ENCODE measurements at places on chromosomes 6 and 20. TPM values are rescaled to one million over a fixed set of nuclear protein-coding genes. Genes with fewer than 3 reads are reported as not detected.

DNA sequence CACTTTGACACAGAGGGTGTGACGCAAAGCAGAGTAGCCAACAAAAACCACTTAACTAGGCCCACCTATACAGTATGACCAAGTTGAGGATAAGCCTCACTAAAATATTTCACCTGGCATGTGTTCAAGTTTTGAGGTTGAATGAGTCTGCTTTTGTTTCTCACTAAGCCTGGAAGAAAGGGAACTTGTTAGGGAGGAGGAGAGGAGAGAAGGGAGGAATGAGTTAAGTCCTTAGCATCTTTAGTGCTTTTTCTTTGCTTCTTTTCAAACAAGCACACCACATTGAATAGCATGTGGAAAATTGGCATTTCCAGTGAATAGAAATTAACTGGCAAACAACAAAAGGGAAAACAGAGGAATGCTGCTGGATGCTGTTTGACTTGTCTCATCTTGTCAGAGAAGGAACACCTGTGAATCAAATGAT lies 461.9 kb downstream of the GJA1 start:
- no peak for DNase-seq

DNA sequence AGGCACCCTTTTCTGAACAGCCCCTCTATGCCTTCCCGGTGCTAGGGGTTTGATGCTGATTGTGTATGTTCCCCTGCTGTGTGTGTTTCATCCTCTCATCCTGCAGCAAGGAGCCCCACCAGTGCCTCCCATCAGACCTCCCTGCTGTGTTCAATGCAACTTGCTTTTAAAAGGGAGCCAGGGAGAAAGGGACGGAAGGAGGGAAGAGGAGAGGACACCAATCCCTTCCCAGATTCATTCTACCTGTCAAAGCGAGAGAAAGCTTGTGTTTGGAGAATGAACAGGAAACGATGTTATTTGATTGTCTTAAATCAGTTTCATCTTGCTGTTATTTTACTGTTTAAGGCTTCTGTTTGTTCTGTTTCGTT lies 259.2 kb downstream of the ADGB start:
- DNase-seq: no peak

DNA sequence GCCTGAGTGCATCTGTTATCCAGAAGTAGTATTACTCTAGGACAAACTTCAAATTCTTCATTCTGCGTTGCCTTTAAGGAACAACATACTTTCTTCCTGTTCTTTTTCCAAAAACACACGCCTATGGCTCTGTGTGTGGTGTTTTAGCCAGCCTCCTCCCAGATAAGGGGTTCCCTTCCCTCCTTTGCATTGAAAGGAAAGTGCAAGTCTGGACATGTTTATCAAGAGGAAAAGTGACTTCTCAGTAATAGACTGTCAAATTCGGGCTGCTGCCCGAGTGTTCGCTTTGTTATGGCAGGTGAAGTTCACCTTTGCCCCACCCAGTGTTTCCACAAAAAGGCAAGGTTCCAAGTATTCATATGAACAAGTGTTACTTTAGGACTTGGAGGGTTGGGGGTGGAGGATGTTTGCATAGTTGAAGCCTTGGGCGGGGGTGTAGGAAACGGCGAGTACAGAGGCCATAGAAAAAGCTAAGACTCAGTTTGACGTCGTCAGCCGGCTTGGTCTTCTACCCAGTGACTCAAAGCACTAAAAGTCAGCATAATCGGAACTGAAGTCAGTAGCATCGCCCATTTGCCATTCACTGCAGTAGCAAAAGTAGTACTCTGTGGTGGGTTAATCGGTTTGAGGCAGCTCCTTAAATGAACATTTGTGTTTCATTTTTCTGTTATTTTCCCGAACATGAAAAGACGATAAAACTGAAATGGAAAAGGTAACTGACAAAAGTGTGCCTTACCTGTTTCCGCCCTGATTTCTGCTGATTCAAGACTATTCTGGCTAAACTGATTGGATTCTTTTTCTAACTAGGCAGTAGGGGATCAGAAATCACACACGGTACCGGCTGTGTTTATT lies 12.5 kb downstream of the PRDM1 start:
- no peak for DNase-seq

DNA sequence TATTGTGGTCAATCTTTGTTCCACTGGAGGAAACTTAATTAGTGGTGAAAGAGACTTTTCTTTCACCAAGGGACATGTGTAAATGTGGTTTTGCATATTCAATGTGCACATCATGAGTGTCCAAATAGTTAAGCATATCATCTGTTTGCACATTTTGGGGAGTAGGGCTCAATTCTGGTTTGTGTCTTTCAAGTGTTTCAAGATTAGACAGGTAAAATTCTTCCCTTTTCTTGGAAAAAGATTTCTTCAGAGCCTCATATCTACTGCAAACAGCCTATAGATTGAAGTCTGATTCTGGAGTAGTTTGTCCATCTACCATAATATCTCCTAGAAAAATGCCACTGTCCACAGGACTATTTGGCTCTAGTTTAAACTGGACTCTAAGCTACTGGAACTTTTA lies 26.9 kb upstream of the DEFB118 start:
- no peak for DNase-seq

DNA sequence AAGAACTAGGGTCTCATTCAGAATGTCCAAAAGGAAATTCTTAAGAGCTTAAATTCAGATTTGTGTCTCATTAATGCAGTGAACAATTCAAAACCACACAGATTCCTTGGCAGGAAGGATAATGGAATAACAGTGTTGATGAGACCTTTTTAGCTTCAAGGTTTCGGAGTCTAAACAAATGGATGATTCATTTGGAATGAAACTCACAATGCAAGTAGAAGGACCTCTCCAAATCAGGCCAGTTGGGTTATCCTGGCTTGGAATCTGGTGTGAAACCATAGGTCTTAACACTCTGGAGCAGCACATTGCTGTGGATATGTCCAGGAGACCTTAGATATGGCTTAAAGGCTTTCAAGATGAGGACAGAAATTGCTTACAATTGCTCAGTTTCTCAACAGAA lies 44.9 kb downstream of the KCTD20 start:
- DNase-seq: no peak

GRCh38 chr6:37050045-37050853 lies 44.8 kb downstream of the FGD2 start:
- DNase-seq: no peak

DNA sequence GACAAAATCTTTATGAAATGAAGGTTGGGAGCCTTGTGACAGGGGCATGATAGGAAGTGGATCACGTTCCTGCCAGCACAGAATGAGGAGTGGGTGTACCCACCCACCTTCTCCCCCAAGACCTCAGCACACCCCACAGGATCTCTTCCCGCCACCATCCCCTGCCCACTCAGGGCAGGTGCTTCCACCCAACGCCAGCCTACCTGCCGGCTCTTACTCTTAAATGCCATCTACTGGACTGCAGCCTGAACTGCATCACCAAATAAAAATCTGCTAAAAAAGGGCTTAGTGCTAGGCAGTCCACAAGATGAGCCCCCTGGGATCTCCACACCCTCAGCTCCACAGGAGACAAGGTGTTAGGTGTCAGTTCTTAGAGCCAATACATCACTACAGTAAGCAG lies 20.6 kb downstream of the DTNBP1 start:
- no peak for DNase-seq

DNA sequence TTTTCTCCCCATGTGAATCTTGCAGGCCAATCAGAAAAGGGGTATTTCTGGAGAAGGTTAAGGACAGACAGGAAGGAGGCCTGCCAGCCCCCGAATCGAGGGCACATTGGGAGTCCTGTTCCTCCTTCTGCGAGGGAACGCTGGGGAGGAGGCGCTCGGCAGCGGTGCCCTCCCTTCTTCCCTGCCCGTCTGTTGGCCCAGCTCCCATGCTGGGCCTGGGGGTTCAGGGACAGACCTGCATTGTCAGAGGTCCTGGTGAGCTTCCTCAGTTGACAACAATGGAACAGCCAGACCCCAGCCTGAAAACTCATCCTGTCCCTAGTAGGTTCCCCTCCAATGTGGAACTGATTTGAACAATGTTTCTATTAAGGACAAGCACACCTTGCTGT lies 15.1 kb upstream of the SYNJ2 start:
- DNase-seq: no peak

DNA sequence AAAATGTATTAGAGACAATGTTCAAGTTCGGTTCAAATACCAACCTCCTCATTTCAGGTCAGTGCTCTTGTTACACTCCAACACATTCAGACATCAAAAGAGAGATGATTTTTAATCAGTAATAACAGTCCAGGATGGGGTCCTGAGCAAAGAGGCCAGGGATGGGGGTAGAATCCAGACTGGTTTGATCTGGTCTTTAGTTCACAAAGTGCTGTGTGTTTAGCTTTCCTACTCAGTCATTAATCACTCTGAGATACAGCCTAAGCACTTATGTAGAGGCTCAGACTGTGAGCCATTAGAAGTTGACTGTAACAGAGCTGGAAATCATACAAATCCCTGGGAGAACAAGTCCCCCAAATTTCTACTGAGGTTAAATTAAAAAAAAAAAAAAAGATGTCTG lies 241.6 kb downstream of the PTPRK start:
- no peak for DNase-seq

GRCh38 chr20:10555393-10555792 lies 118.4 kb downstream of the JAG1 start:
- DNase-seq: no peak

ZBTB12 gene
- 8.3 TPM for total RNA-seq

LHFPL5 gene
- not detected for total RNA-seq

ZSCAN23 gene
- total RNA-seq: 6.0 TPM

SLC17A4 gene
- total RNA-seq: not detected

AKAP7 gene
- total RNA-seq: 4.5 TPM

TFAP2B gene
- 27.5 TPM for total RNA-seq

RPS21 gene
- 1,013 TPM for total RNA-seq

SMLR1 gene
- total RNA-seq: not detected

SPDEF gene
- total RNA-seq: not detected
